ENCODE measurements at places on chromosomes 16 and 17. TPM values are rescaled to one million over a fixed set of nuclear protein-coding genes. Genes with fewer than 3 reads are reported as not detected.

GRCh38 chr17:34412534-34412933 is 49.5 kb upstream of the CCL1 start:
- no peak overlapping the region for H3K27ac ChIP-seq
- DNase-seq: no peak
- no peak overlapping the region for H3K4me3 ChIP-seq
- no peaks in the 10 kb centered on the region for H3K36me3 ChIP-seq
- H3K4me1 ChIP-seq: no peaks in the 10 kb centered on the region
- H3K27me3 ChIP-seq: no peaks in the 10 kb centered on the region

DNA sequence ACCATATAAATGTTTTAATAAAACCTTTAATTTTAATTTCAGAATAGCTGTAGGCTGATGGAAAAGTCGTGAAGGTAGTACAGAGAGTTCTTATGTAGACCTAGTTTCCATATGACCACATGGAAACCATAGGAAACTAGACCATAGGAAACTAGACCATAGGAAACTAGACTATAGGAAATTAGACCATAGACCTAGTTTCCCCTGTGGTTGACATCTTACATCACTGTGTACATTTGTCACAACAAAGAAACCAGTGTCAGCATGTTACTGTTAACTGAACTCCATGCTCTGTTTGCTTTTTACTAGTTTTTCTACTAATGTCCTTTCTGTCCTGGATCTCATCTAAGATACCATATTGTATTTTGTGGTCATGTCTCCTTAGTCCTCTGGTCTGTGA is 14.6 kb downstream of the NUDT7 start:
- no peak overlapping the region for H3K27ac ChIP-seq
- no peaks in the 10 kb centered on the region for H3K4me1 ChIP-seq
- no peak for DNase-seq
- H3K27me3 ChIP-seq: no peaks in the 10 kb centered on the region
- H3K36me3 ChIP-seq: no peaks in the 10 kb centered on the region
- no peak overlapping the region for H3K4me3 ChIP-seq

- no peak overlapping the region for H3K27ac ChIP-seq
- DNase-seq: no peak
- H3K4me3 ChIP-seq: no peak overlapping the region
- no peaks in the 10 kb centered on the region for H3K27me3 ChIP-seq
These were observed 6.2 kb upstream of the KANSL1 start for GRCh38 chr17:46199379-46199778.

The KRT33A gene
- total RNA-seq: not detected

The SYT17 gene
- total RNA-seq: 1.9 TPM

DNA sequence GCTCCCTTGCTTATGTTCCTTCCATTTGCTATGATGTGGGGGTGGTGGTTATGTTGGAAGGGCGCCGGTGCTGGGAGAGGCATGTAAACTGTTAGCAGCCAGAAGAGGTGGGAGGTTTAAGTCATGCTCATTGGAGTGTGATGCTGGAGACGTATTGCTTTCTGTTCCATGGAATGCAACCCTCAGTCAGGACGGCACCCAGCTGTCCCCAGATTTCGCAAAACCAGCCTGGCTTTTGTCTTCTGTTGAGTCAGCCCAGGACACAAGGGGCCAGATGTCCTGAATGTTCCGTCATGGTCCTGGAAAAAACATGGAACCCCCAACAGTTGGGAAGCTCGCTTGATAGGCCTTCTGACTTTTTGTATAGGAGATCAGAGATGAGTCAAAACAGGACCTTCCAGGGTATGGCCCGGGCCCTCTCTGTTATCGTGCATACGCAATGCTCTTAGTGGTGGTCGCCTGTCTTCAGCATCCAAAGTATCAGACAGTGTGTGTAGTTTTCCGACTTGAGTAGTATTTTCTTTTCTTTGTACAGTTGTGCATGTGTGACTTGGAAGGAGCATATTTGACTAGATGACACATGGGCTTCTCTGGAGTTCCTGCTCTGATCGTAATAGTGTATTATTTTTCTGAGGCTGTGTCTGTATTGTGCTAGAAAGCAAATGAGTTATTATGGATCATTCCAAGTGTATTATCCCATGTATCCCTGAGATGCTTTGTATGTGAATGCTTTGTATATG is 201.9 kb downstream of the SNX29 start:
- no peaks in the 10 kb centered on the region for H3K4me1 ChIP-seq
- no peaks in the 10 kb centered on the region for H3K36me3 ChIP-seq
- no peak overlapping the region for H3K27ac ChIP-seq
- no peak overlapping the region for H3K4me3 ChIP-seq
- no peaks in the 10 kb centered on the region for H3K27me3 ChIP-seq

- peaks cover 22% of the 10 kb centered on the region for H3K4me1 ChIP-seq
- no peaks in the 10 kb centered on the region for H3K27me3 ChIP-seq
- DNase-seq: no peak
- H3K4me3 ChIP-seq: no peak overlapping the region
- H3K27ac ChIP-seq: no peak overlapping the region
These were observed 33.7 kb upstream of the CIBAR2 start for GRCh38 chr16:85145734-85146531.

The TBC1D3G gene
- not detected for total RNA-seq

DNA sequence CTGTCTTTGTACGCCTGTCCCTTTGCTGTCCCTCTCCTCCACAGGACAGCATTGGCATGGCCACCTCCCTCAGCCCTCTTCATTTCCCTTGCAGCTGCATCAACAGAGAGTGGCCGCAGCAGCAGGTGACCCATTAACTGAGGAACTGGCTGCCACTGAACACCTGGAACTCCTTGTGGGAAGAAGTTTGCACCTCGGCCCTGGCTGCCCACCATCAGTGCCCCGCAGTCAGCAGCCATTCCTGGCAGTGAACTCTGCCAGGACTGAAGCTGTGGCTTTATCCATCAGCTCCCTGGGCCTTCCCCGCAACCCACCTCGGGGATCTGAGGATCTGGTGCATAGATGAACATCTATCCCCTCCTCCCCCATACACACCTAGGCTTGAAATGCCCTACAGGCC is 13.1 kb upstream of the RNF135 start:
- no peaks in the 10 kb centered on the region for H3K36me3 ChIP-seq
- no peak overlapping the region for H3K27ac ChIP-seq
- H3K4me1 ChIP-seq: peaks cover 17% of the 10 kb centered on the region
- DNase-seq: no peak

DNA sequence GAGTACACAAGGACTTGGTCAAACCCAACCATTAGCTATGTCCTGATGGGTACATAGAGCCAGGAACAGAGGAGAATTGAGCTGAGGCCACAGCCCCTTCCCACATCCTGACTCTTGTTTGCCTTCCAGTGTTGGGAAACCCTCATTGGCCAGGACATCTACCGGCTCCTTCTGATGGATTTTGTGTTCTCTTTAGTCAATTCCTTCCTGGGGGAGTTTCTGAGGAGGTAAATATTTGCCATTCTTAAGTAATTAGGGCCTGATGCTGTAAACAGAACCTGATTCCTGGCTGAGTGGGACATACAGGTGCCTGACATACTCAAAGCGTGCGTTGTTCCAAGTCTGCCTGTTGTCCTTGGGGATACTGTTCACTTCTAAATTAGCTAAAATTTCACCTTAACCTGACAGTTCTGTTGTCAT is 42.6 kb downstream of the GDE1 start:
- no peaks in the 10 kb centered on the region for H3K27me3 ChIP-seq
- DNase-seq: no peak

All from thoracic aorta (tissue), 2 donors.